ENCODE measurements at places on chromosomes 12 and 14.
A peak's percentile ranks its signal among the peaks of the same experiment; 100 is the strongest.

- no peak for DNase-seq
These were observed 41.2 kb upstream of the MED13L start for GRCh38 chr12:116318576-116319232.

GRCh38 chr14:103528587-103529382 is at the start of gene TRMT61A:
Gene TRMT61A, plus strand, starts transcription at chr14:103529196. Its CDS starts 783 bp downstream, at chr14:103529979.
- peak; percentile 97 for DNase-seq

GRCh38 chr12:82650627-82651337 is 35.9 kb upstream of the TMTC2 start:
- DNase-seq = peak; percentile 34

- no peak for DNase-seq
These were observed 155.3 kb upstream of the ATP2B1 start for GRCh38 chr12:89863968-89864367.

DNA sequence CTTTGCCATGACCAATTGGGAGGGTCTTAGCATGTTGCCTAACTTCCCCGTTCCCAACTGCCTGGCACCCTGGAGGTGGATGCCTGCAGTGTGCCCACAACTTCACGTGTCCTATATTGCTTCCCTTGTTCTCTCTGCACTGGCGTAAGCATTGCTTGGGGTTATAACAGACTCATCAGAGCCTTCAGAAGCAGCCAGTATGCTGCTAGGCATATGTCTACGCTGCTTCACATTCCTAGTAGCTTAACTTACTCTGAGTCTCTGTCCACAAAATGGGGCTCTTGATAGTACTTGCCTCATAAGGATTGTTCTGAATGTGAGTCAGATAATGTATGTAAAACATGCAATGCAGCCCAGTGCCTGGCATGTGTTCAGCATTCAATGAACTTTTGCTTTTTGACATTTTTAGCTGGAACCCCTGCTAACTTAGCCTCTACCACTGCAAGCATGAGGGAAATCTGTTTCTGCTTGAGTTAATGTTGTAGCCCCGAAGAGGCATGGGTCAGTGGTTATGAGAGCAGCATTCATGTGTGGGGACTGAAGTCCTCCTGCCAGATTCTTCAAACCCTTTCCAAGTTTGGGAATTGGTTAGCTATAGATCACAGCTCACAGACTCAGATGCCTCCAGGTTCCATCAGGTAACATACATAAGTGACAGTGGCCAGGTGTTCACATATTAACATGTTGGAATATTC is 2.8 kb downstream of the SLC5A8 start:
- no peak for DNase-seq

DNA sequence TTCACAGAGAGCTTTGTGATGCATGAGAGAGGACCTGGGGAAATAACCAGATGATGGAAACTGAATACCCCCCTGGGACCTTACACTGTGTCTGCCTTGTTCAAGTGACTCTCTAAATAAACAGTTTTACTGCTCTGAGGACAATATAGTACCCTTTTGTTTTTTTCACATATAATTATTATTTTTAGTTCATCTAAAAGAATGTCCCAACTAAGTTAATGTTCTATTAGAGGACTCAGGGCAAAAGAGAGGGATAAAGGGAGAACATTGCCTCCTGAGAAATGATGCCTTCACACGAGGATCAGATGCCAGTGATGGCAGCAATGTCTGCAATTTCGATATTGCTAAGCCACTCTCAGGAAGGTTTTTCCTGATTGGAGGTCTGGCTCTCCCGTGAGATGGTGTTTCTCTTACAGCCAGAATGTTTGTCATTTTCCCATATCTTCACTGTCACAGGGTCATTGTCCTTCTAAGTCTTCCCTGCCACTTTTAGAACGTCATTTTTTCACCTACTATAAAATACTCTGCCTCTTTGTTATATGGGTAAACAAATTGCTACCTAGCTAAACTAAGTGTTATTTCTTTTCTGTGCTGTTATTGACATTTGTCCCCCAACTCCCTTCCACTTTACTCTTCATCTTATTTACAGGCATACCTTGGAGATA is 201.6 kb downstream of the RAD51B start:
- peak; percentile 30 for DNase-seq

- DNase-seq = no peak
These were observed 33.8 kb downstream of the LRIG3 start for GRCh38 chr12:58886474-58886873.
